Activated CD4-positive, alpha-beta T cell treated with anti-CD3 and anti-CD28 coated beads, Interleukin-2, amount 10 ng/mL, durations not matched to agents 24 days and 14 days (primary cell): ENCODE measurements at places on chromosomes 12 and 14. TPM values are rescaled to one million over a fixed set of nuclear protein-coding genes. Genes with fewer than 3 reads are reported as not detected.

DNA sequence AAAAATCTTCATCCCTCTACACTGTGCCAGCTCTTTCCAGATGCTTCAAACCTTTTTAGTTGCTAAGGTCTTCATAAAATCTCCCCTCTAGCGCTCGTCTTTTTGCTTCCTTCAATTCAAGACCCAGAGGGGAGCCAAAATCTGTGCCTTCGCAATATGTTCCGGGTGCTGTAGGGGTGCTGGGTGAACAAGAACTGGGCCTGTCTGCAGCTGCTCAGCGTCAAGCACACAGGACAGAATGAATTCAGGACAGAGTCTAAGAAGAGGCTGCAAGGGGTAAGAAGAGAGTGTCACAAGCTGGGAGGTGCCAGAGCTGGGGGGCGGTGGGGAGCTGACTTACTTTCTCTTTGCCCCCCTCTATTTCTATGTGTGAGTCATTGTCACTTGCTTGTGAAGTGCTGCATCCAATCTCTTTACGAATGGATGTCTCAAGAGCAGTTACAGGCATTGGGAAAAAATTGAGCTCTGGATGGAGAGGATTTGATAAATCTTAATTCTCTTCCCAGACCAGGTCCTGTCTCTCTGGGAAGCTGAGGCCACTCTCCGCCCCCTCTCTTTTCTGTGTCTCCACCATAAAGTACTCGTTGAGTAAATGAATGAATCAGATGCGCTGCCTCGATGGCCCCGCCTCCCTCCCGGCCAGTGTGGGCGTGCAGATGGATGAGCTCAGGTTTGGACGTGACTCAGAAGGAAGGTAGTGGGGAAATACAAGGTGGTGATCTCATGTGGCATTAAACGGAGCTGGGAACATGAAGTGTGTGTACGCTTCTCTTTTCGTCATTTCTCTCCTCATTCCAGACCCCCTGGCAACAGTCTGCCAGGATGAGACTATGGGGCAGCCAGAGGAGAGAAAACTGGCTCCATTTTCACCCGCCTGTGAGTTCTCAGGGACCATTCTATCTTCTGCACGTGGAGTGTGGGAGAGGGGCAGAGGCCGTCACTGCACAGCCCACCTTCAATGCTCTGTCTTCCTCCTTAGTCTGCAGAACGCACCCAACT, 91.3 kb downstream of the TSPAN9 start:
- DNase-seq, result no peak

- no peak for DNase-seq
Observed at GRCh38 chr14:76830556-76830955, 4.3 kb downstream of the LRRC74A start.

DNA sequence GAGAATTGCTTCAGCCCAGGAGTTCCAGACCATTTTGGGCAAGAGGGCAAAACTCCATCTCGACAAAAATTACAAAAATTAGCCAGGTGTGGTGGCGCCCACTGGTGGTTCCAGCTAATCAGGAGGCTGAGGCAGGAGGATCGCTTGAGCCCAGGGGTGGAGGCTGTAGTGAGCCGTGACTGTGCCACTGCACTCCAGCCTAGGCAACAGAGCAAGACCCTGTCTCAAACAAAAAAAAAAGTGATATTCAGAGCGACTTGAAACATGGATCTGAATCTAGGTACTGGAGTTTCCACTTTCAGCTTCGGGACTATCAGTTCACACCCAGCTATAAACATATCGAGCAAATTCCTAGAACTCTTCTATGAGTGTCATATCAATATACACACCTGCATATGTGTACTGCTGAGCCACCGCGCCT, 16.3 kb upstream of the RNF34 start:
- no peak for DNase-seq

DNA sequence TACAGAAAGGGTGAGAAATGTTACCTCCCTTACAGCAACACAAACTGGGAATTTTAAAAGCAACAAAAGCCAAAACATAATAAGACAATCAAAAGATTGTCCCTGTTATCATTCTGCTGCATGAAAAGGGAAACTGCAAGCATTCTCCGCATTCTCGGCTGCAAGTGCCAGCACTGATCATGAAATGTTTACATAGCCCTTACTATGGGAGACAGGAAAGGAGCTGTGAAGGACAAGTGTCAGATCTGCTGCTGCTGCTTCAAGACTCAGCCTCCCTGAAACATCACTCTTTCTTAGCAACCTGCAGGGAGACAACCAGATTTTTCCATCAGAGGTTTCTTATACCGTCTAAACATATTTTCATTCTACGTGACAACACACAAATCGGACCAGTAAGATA, 20.1 kb downstream of the DENND5B start:
- DNase-seq, result no peak

The SYT1 gene
- total RNA-seq, result not detected in 2 replicates

The SMIM10L1 gene
- total RNA-seq, result 9.5 and 10.1 TPM in 2 replicates

GRCh38 chr12:102300824-102301461, 103.3 kb upstream of the PMCH start:
- peak; percentile 80 for DNase-seq

The BMP4 gene
- not detected in 2 replicates for total RNA-seq

The ACVR1B gene
- 7.1 and 8.1 TPM in 2 replicates for total RNA-seq

- no peak for DNase-seq
Observed at GRCh38 chr14:94962166-94962575, 192.3 kb upstream of the GSC start.

DNA sequence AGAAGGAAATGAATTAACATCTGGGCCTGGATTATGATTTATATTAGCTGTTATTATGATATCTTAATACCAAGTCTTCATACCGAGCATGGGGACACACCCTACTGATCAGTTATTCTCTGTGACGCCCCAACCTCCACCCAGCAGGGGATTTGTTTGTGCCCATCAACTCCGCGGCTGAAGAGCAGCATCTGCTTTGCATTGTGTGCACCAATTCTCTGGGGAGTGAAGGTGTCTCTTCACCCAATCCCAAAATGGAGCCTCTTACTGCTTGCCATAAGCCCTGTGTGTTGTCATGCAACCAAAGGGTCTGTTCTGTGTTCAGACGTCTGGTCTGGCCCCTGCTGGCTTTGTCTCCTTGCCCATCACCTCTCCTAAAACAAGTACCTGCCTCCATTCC, 25.4 kb downstream of the DHRS2 start:
- DNase-seq, result no peak

- DNase-seq, result peak; percentile 70
Observed at GRCh38 chr14:65414961-65415589, 2.5 kb downstream of the FUT8 start.

DNA sequence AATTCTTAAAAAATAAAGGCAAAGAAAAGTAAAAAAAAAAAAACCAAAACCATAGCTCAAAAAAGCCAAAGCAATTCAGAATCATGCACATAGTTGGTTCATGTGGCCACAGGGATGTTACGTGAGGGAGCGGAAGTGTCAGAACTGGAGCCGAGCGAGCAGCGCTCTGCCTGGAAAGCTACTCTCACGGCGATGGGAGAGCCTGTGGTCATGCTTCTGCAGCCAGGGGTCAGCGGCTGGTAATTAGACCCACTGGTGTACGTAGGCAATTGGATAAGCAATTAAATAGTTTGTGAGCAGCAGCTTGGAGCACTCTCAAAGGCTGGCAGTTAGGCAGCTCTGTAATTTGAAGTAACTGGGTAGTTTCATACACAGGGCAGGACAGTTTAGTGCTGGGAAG, 58.1 kb downstream of the TRHDE start:
- DNase-seq, result no peak

The CDKL1 gene
- 4.8 and 5.7 TPM in 2 replicates for total RNA-seq

DNA sequence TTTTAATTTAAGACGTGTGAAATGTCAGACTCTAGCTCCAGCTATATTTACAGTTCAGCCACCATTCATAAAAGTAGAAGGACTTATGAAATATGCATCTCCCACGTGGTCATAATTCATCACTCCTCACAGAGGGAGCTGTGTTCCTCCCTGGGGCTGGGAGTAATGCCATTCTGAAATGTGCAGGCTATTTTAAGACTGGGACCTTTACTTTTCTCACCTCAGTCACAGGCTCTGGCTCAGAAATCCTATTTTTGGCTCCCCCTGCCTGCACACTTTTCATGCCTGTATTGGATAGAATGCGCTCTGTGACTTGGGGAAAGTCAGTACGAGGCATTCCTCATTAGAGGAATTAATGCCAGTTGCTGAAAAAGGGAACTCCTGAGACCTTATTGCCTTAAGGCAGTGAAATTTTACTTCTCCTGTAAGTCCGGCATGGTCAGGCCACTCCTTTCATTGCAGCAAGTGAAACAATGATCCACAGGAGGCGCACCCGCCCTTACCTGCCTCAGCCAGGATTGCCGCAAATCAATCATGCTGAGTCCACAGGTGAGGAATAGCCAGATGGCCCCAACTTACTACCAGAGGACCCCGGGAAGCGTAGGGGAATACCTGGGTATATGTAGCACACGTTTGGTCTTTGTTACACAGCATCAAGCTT, 1133.2 kb upstream of the TMEM132C start:
- DNase-seq, result peak; percentile 44

GRCh38 chr14:73149753-73150152, 13.4 kb downstream of the PSEN1 start:
- no peak for DNase-seq

The PLXNC1 gene
- total RNA-seq, result 15.0 and 16.0 TPM in 2 replicates

DNA sequence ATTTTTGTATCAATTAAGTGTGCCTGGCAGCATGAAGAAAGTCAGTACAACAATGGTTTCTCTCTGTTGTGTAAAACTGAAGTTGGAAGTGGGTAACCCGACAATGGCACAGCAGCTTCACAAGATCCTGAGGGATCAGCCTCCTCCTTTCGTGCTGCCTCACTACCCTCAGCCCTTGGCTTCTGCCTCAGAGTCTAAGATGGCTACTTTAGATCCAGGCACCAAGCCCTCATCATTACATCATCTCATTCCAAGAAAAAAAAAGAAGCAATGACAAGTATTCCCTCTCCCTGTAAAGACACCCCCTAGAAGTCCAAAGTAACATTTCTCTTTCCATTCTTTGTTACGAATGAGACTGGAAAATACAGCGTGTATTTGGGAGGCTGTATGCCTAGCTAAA, 92.6 kb downstream of the DNAI7 start:
- DNase-seq, result no peak

The TEP1 gene
- 34.6 and 35.8 TPM in 2 replicates for total RNA-seq

The ACOT6 gene
- total RNA-seq, result not detected in 2 replicates

GRCh38 chr14:24365600-24366412, 2.2 kb upstream of the NFATC4 start:
- DNase-seq, result peak; percentile 77

The KSR2 gene
- total RNA-seq, result 0.02 and 0.05 TPM in 2 replicates

DNA sequence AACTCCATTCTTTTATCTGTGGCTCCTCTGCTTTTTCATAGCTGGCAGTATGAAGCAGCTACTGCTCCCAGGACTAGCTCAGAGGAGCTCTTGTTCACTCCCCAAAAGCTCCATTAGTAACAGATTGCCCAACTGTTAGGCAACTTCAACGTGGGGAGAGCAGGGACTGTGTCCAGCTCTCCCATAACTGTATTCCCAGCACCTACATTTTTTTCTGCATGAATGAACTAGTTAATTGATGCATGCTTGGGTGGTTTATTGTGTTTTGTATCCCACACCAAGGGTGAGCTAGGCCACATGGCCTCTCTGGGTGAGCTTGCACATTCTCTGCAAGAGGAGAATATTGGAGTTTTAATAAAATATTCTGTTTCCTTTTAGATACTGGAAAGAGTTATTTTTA, 15.2 kb downstream of the STON2 start:
- DNase-seq, result peak; percentile 21

DNA sequence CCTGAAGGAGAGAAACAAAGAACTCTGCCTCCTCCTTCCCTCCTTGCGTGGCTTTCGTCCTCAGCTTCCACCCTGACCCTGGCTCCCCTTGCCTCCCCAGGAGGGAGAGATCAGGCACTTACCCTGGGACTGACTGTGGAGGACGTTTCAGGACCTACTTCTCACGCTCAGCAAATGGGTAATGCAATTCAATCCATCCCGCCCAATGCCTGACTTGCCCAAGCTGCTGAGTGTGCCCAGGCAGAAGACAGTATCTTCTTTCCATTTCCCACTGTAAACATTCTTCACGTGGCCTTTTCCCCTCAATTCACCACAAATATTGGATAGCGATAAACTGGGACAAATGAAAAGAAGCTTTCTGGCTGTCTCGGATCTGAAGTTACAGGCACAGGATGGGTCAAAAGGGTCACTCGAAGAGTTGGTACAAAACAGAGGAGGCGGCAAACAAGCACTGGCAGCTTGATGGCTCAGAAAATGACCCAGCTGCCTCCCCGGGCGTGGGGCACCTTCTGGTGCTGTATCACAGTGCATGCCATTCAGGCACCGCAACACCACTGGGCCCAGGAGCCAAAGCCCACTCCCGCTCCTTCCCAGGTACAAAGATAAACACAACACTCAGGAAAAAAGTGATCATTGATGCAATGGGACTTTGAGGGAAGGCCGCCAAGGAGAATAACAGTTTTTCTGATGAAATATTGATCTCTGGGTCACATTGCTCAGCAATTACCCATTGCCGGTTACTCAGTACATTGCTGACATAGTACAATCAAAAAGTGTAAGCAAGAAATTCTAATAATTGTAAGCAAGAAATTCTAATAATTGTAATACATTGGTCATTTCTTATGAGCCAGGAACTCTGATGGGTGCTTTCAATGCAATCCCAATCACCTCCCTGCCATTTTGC, 65.8 kb downstream of the TRIM9 start:
- DNase-seq, result no peak

- peak; percentile 67 for DNase-seq
Observed at GRCh38 chr12:25186788-25187402, 8.1 kb downstream of the DNAI7 start.

The ASCL4 gene
- total RNA-seq, result not detected in 2 replicates

DNA sequence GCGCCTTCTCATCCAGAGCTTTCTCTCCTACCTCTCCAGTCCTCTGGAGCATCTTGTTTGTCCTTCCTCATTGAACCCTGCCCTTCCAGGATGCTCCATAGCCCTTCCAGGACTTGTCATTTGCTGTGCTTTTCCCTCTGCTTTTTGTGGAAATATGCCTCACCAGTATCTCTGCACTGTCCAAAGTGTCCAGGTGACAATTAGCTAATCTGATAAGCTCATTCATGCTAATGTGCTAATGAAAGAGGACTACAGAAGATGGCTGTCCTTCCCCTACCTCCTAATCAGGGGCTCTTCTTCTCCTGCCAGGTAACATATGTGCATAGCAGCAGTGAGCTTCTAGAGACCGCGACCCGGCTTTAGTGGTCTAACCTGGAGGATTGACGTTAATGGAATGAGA, 58.4 kb upstream of the OTX2 start:
- DNase-seq, result no peak

The KCNK13 gene
- not detected in 2 replicates for total RNA-seq

DNA sequence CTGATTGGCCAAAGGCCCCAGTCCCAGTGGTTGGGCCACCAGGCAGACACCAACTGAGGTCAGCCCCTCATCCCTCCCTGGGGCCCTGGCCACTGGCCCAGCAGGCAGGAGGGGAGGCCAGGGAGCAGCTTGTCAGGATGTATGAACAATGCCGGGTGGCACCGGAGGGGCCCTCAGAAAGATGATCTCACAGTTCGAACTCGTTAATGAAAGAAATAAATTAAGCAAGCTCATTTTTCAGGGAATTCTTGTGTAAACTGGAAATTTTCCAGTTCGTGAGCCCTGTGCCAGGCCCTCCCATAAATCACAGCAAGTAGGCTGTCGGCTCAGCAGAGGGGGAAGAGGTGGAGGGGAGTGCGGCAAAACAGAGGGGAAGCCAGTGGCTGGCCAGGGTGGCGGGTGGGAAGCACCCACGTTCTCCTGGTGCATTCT, 177.0 kb upstream of the VASH1 start:
- no peak for DNase-seq
